Mucosa of gallbladder (tissue), 1 donor: ENCODE measurements at places on chromosomes 7 and 10. TPM values are rescaled to one million over a fixed set of nuclear protein-coding genes. Genes with fewer than 3 reads are reported as not detected.

GRCh38 chr10:11933577-11934223 is 108.9 kb downstream of the UPF2 start:
- DNase-seq = no peak

- no peak for DNase-seq
Observed at GRCh38 chr7:22587322-22587721, 87.3 kb upstream of the STEAP1B start.

- no peak for DNase-seq
Observed at GRCh38 chr7:144738708-144739314, 97.0 kb downstream of the TPK1 start.

GRCh38 chr7:81029511-81029910 is 110.7 kb upstream of the SEMA3C start:
- DNase-seq = no peak

DNA sequence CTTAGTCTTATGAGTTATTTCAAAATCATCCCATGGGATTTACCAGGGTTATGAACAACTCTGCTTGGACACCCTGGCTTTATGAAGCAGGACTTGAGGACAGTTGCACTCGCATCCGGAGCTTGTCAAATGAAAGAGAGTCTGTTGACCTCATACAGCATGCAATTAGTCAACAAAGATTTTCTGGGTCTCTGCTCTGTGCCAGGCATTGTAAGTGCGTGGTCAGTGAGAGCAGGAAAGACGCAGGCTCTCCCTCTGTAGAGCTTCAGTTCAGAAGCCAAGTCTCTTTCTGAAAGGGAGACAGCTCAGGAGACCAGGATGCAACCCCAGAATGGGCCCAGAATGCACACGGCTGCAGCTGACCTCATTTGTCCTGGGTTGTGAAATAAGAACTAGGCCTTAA is 45.5 kb upstream of the DMBT1 start:
- DNase-seq = peak; percentile 20

DNA sequence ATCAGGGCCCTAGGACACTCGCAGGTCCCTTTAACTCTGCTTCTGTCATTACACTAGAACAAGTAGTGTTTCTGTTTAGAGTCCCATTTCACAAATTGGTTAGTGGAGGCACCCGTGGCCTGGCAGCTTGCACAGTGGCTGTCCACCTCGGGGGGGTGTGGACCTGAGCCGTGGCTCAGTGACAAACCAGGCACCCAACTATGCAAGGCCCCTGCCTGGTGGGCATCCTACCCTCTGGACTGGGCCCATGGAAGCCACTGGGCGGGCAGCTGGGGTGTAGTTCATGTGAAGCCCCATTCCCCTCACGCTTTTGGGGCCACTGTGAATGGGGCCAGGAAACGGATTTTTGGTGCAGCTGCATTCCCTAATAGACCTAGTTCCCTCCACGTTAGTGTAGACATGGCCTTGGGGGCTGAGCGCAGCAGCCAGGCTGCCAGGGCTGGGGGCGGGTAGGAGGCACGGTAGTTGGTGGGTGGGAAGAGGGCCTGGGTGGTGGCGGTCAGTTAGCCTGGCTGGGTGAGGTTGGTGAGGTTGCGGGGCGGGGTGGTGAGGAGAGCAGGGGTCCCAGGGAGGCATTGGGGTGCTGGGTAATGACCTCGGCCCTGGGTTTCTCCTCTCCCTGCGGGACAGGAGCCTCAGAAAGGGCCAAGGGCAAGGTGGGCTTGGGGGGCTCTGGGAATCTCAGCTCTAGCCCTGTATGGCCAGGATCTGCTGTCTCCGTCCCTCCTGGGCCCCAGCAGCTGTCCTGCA is 18.7 kb downstream of the ZNF316 start:
- DNase-seq = no peak

DNA sequence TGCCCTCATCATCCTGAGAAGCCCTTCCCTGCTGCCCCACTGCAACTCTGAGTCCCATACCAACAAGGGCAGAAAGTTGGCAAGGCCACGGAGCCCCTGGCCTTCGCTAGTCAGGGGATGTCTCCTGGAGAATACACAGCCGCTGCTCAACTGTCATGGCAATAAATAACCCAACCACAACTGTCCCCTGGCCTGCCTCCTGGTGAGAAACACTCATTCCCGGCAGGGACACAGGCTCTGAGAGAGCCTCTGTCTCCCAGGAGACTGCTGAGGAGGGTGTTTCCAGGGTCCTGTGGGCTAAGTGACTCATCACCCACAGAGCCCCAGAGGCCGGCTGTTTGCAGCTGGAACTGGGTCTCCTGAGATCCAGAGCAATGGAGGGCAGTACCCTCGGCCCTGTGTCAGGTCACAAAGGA is 354.1 kb downstream of the TNS3 start:
- no peak for DNase-seq

DNA sequence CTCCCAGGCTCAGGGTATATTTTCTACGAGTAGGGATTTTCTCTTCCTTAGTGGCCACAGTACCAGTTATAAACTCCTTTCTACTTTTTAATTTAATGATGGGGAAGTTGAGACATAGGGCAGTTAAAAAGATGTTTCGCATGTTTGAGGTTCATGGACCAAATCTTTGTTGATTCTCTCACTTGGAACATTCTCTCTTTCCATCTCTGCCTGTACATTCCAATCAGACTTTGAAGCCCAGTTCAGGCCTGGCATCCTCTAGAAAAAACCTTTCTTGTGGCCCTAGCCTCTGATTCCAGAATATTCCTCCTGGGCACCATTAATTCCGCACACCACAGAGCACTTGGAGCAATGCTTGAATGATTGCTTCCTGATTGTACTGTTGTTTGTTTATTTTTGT is 18.5 kb downstream of the SLC13A4 start:
- no peak for DNase-seq

- DNase-seq = no peak
Observed at GRCh38 chr10:21022821-21023220, 125.7 kb upstream of the NEBL start.

DNA sequence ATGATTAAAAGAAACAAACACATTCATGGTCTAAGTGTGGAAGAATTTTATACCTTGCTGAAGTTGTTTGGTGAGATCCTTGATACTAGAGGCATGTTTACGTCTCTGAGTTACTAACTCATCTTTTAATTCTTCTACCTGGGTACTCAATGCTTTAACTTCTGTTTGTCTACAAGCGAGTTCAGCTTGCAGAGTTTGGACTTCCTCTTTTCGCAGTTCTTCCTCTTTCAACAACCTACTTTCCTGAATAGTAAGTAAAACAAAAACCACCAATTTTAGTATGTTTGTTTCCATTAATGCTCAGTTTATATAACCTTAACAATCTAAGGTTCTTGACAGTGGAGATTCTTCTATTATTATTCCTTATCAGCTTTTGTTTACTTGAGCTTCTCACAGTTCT is 42.9 kb downstream of the CCDC186 start:
- DNase-seq = no peak

DNA sequence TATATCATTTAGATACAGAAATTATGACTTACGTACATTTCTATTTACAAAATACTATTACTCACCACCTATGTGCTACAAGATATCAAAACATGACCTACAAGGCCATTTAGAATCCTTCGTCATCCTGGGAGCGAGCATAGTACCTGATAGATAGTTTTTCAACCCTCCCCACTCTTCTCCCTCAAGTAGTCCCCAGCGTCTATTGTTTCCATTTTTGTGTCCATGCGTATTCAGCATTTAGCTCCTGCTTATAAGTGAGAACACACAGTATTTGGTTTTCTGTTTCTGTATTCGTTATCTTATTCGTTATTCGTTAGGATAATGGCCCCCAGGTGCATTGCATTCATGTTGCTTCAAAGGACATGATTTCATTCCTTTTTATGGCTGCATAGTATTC is 28.1 kb downstream of the PNLIPRP2 start:
- DNase-seq = no peak

GRCh38 chr7:140609646-140610045 is 31.0 kb downstream of the DENND2A start:
- DNase-seq = no peak

- DNase-seq = no peak
Observed at GRCh38 chr10:103991393-103992128, 24.6 kb downstream of the SLK start.

DNA sequence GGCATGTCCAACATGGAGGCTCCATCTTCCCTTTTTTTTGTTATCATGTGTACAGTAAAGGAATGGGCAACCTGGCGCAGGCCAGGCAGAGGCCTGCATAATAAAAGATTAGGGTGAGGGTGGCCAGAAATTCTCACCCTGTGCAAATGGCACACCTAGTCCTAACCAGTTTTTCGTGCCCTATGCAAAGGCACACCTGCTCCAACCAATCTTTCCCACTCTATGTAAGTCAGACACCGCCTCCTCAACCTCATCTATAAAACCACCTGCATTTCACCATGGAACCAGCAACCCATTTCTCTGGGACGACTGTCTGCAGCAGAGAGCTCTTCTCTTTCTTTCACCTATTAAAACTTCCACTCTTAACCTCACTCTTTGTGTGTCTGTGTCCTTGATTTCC is 16.1 kb downstream of the TBATA start:
- no peak for DNase-seq

GRCh38 chr7:118183428-118183785 is 557 bp upstream of the LSM8 start:
- no peak for DNase-seq

DNA sequence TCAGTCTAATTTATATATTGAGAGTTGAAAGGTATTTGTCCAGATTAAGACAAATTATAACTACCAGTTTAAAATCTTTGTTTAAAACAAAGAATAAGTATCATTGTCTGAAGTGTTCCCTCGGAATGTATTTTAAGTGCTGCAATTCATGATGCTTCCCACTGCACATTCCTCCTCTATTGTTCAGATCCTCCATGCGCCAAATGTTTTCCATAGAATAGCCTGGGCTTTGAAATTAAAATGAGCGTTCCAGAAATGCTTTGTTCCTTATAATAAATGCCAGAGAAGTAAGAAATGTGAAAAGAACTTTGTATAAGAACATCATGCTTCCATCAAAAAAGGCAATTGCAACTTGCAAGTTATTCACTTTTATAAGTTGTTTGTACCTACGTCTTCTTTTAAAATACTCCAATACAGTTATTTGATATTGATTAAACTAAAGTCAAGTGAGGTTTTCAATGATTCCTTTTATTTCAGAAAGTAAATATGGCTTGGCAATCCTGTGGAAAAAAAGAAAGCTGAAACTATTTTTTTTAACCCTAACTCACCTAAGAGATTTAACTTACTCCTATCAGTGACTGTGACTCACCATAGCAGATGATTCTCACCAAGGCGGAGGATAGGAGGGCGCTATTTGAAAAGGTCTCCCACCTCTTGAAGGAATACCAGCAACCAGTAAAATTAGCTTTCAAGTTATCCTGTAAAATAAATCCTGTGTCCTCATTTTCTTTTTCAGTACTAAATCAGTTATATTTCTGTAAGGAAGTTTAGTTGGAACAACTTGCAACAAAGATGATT is 85.8 kb downstream of the CTNNA3 start:
- DNase-seq = no peak

DNA sequence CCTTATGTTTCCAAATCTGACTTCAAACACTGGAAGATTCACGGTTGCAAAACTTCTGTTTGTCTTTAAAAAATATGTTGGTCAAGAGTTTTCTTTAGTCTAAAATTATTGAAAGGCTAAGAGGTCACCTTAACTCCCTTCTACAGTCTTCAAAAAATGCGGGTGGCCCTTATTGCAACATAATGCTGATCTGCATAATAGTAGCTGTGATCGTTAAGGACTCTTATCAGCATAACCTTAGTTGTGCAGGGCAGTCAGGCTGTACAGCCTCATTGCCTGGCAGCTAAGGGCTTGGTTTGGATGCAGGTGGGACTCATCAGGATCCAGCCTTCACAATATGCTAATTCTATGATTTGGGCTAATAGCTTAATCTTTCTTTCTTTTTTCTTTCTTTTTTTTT is 15.0 kb downstream of the KIAA1217 start:
- DNase-seq = no peak

DNA sequence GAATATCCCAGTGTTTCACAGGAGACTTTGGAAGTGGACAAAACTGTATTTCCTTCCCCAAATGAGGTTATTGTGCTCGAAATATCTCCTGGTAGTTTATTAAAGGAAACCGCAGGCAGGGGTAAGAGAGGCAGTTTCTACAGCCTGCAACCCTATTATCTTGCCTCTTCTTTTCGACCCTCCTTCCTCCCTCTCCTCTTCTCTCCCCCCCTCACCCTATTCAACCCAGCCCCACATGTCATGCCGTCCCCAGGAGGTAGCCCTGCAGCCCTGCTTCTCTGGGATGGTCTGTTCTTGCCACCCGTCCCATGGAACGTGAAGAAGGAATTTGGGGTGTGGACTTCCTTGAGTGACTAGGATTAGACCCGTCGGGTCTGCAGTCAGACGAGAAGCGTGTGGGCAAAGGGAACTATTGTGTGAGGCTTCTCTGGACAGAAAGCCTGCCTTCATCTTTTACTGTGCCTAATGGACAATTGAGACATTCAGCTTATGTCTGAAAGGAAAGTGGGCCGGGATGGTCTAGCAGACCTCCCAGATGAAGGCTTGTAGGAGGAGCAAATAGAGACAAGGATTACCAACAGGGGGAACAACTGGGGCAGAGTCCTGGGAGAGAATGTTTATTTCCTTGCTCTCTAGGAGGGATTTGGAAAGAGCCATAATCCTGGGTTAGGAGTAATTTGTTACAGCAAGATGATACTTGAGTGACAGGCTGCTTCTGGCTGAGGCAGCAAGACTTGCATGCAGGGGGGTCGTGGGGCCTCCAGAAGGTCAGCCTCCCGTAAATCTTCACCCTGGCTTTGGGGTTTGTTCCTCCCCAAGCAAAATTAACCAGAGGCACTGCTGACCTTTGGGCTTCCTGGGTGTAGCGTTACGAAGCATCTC is 77.8 kb downstream of the TCF7L2 start:
- DNase-seq = no peak

DNA sequence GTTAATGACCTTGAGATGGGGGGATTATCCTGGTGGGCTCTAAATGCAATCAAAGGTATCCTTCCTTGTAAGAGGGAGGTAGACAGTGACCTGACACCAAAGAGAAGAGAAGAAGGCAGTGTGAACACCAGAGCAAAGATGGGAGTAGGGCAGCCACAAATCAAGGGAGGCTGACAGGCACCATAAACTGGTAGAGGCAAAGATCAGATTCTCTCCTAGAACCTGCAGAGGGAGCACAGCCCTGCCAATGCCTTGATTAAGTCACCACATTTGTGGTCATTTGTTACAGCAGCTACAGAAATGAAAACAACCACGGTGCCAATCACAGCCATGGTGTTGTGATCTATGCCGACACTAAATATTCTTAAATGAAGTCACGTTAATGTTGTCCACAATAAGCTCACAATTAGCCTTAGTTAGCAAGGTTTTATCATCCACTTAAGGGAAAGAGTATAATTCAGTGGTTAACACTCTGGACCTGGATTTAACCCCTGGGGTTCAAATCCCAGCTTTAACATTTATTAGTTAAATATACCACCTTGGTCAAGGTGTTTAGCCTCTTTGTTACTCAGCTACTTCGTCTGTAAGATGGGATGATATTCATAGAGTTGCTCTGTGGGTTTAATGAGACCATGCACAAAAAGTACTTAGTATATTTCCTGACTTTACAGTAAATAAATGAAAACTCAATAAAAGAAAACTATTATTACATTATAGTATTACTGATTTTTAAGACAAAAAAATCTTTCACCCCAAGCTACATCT is 70.8 kb downstream of the SGMS1 start:
- DNase-seq = no peak

Gene MYO1G
- total RNA-seq = 6.0 TPM

Gene GPR85
- total RNA-seq = 0.69 TPM

Gene ZNF722
- total RNA-seq = not detected

Gene TLX1
- total RNA-seq = not detected

Gene BMPER
- total RNA-seq = 5.0 TPM

Gene NXPH1
- total RNA-seq = 0.95 TPM

Gene GTF2IRD1
- total RNA-seq = 28.9 TPM
